ENCODE measurements at places on chromosomes 2 and 18.

DNA sequence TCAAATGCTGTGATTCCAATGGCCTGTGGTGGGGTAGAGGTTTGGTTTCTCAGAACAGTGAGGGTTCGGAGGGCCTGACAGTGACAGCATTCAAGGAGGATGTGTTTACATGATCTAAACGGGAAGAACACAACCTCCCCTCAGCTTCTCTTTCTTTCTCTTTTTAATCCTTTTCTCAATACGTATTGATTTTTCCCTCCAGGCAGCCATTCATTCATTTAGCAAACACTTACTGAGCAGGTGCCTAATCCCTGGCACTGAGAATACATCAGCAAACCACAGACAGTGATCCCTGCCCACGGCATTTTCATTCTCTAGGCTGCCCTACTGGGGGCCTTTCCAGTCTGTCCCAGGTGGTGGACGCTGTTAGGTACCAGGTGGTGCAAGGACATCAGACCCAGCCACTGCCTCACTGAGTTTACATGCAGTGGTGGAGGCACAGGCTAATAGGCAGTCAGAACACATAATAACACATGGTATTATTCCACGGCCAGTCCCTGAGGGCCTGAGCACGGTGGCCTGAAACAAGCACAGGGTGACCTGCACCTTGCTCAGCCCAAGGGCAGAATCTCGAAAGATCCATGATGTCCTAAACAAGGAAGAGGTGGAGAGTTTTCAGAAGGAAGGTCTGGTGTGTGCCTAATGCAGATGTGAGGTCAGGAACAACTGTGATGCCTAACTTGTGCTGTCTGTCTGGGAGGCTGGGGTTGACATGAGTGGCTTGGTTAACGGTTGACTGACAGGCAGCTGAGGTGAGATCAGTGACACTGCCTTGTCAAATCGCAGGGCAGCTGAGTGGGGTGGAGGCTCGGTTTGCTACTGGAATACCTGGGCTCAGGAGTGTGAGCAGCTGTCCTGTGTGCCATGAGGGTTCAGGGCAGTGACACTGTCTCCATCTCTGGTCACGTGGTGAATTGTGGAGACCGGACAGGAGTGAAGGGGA, 785.5 kb upstream of the HS6ST1 start:
- no peak for DNase-seq

- DNase-seq, result no peak
Measured at GRCh38 chr2:46983065-46983801, 67.6 kb upstream of the MCFD2 start.

DNA sequence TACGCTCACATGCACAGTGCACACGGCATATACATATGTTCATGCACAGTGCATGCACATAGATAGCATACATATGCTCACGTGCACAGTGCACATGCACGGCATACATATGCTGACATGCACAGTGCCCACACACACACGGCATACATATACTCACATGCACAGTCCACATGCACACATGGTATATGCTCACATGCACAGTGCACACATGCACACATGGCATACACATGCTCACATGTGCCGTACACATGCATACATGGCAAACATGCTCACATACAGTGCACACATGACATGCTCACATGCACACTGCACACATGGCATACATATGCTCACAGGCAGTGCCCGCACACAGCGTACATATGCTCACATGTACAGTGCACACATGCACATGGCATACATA, 97.7 kb upstream of the CTDP1 start:
- no peak for DNase-seq

DNA sequence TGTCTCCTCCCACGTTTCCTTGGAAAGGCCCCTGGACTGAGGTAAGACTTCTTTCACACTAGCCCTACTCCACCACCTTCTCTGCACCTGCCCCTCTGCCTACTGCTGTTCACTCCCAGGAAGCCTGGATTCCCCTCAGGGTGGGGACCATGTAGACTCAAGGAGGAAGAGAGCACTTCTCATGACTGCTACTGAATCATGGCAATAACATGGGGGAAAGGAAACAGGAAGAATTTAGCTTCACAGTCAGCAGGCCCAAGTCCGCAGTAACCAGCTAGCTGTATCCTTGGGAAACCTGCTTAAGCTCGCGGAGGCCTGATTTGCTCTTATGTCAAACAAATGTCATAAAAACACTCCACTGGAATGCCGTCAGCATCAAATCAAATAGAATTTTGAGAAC, 126.2 kb upstream of the CAPN13 start:
- DNase-seq, result no peak

GRCh38 chr18:22286585-22286984, 117.2 kb downstream of the GATA6 start:
- DNase-seq, result no peak

DNA sequence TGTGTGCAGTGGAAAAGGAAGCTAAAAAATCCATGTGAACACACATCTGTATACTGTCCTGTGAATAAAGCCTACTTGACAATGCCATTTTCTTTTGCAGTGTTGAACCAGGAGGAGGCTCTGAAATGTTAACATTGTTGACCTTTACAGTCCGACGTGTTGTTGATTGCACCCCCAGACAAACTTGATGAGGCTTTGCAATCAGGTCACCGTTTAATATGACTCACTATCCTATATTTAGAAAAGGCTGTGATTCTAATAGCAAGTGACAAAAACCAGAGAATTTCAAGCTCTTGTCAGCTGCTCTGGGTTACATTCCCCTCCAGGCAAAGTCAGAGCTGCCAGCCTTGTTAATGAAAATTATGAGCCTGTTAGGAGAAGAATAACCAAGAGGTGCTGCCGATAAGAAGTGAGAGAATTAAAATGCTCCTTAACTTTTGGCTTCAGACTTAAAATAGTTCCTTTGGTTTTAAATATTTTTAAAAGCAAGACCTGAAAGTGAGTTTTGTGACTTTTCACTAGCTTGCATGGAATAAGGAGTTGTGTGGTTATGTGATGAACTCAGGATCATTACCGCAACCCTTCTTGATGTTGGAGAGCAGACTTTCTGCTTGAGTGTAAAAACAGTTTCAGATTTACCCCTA, 162.1 kb downstream of the QPCT start:
- no peak for DNase-seq

DNA sequence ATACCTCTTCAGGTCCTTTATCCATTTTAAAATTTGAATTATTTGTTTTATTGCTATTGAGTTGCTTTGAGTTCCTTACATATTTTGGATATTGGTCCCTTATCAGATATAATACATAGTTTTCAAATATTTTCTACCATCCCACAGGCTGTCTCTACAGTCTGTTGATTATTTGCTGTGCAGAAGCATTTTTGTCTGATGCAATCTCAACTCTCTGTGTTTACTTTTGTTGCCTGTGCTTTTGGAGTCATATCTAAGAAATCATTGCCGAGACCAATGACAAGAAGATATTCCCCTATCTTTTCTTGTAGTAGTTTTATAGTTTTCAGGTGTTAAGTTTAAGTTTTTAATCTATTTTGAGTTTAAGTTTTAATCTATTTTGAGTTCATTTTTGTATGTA, 25.2 kb upstream of the RASGRP3 start:
- no peak for DNase-seq

GRCh38 chr2:62794791-62795190, 89.3 kb downstream of the EHBP1 start:
- DNase-seq, result no peak

DNA sequence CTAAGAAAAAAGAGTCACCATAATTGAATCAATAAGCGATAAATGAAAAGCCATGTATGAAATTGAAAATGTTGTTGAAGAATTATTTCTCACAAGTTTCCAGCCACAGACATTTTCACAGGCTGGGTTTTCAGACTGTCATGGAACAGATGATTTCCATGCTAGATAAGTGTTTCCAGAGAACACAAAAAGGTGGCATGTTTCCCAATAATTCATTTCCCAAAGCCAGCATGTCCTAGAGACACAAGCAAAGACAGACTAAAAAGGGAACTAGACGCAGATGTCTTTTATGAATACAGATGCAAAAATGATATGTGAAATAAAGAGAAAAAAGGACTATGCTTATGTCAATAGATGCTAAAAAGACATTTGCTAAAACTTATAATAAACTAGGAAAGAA, 255.1 kb downstream of the EIPR1 start:
- no peak for DNase-seq

DNA sequence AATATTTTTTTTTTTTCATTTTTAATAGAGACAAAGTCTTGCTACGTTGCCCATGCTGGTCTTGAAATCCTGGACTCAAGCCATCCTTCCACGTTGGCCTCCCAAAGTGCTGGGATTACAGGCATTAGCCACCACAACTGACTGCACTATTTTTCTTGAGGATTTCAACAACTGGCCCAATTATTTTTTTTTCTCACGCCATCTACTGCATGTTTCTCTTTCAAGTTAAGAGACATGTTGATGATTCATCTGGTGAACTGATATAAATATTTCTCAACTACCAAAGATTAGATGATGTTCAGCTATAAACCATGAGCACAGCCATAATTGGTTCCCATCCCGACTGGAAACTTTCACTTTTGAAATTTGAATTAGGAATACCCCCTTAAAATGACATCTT, 688.4 kb upstream of the SYT4 start:
- no peak for DNase-seq

- DNase-seq, result no peak
Measured at GRCh38 chr2:216653931-216654365, 20.7 kb downstream of the IGFBP2 start.

DNA sequence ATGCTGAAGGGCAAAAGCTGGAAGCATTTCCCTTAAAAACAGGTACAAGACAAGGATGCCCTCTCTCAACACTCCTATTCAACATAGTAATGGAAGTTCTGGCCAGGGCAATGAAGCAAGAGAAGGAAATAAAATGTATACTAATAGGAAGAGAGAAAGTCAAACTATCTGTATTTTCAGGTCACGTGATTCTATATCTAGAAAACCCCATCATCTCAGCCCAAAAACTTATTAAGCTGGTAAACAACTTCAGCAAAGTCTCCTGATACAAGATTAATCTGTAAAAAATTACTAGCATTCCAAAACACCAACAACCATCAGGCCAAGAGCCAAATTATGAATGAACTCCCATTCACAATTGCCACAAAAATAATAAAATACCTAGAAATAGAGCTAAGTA, 213.2 kb upstream of the CNTNAP5 start:
- DNase-seq, result no peak

DNA sequence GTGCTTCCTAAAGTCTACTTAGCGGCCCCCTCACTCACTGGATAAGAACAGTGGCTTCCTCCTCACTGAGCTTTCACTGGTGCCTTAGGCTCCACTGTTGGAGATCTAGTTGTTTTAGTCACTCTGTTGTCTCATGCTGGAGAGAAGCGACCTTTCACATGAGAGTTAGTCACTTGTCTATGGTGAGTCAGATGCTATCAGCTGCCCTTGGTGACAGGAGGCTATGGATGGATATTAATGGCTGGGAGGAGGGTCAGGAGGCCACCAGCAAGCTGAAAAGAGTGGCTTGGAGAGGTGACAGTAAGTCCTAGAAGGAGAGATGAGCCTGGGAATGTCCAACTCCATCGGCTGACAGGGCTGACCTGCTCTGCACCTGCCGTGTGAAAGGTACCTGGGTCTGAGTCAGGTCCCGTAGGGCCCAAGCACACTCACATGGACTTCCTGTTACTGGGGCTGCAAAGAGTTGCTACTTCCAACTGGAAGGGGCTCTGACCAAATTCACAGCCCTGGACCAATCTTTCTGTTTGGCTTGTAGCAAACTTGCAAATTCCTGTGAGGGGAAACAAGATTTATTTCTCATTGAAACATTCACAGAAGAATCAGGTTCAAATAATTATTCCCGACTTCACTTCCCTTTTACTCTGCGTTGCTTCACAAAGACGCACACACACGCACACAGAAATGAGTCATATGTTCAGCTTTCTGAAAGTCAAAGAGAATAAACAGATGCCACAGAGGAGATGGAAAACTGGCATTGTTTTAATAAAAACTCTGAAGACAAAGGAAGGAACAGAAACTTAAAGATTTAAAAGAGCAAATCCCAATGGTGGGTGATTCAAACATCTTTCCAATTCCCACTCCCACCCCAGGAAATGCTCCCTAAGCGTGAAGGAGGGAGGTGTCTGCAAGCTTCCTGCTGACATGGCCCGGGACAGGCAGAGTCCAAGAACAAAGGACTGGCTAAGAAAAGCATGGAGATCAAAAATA, 203.5 kb upstream of the TWIST2 start:
- DNase-seq, result no peak

- DNase-seq, result no peak
Measured at GRCh38 chr2:169741-170140, 94.1 kb downstream of the SH3YL1 start.

DNA sequence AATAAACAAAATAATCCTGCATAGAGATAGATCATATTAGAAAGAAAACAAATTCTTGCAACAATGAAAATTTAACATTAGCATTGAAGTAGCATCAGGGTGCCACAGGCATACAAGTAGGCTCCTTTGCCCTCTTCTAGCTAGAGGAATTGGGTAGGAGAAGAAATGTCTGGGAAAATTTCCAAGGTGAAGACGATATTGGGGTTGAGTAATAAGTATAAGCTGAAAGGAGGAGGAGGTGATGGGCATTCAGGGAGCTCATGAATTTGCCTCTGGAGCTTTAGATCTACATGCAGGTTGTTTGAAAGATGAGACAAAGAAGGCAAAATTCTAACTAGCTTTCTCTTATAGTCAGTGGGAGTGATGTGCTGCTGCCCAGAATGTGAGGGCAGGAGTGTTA, 504.9 kb downstream of the CCDC85A start:
- DNase-seq, result no peak

DNA sequence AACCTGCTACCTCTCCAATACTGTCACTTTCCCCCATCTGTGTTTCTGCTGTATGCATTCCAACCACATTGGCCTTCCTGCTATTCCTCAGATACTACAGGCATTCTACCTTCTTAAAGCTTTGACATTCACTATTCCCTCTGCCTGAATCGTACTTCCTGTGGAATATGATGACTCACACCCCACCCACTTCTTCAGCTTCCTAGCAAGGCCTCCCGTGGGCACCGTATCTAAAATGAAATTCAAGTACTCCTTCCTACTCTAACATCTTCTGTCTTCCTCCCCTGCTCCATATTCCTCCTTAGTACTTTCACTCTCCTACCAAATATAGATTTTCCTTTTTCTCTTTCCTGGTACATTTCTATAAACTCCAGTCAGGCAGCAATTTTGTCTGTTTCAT, 710.4 kb downstream of the RNF144A start:
- DNase-seq, result no peak

DNA sequence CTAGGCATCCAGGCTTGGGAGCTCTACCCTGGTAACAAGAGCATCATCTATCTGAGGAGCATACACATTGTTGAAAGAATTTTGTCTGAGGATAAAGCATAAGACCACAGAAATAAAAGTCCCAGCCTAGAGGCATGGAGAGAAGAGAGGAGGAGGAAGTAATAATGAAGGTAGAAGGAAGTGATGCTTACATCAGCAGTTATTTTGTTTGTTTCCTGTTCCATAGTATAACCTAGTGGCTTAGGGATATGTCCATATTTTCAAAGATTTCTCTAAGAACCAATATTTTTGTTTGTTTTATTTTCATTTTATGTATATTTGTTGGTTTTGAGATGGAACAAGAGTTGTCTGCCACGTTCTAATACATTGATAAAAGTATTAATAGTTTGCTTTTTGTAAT, 407.4 kb upstream of the SETBP1 start:
- no peak for DNase-seq
